ENCODE measurements at places on chromosomes 1 and 21.

GRCh38 chr1:73611681-73612080, 586.3 kb downstream of the LRRIQ3 start:
- no peak for DNase-seq

DNA sequence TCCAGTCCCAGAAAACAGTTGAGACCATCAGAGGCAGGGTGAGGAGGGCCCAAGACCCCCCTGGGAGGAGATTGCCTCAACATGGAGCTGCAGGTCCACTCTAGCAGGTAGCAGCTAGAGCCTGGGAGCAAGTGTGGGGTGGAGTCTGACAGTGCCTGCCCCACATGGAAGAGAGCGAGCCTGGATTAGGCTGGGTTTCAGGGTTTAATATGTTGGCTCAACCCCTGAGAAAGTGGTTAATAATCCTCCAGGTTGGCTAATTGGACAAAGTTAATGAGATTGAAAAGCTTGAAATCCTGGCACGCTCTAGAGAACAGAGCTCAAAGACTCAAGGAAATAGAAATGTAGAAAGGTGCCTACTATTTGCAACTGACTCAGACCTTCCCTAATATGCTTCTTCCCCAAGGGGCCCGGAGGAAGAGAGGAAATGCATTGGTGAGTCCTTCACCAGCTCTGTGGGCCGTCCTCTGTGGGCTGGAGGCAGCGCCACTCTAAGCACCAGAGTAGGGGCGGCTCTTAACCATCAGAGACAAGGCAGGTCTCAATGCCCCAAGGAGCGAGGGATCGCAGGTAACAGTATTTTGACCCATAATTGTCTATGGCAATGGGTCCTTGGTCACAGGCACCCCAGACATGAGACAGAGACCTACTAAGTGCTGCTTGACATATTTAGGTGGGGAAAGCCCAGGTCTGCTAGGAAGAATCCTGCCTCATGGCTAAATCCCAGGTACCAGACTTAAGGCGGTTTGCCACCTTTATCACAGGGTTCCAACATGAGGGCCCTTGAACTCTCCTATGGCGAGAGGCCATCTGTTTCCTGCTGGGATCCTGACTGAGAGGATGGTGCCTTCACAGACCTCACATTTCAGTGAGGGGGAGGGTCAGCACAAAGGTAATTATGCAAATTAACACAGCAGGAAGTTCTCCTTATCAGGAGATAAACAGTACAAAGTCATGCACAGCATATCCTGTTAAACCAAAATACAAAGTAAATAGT, 33.8 kb downstream of the RSPH1 start:
- peak; percentile 83 for DNase-seq

GRCh38 chr1:61436491-61437120, 288.3 kb downstream of the TM2D1 start:
- DNase-seq: no peak

- no peak for DNase-seq
Measured at GRCh38 chr1:53080041-53080440, 18.0 kb downstream of the PODN start.

- no peak for DNase-seq
Measured at GRCh38 chr1:34009340-34009985, 145.6 kb downstream of the HMGB4 start.

DNA sequence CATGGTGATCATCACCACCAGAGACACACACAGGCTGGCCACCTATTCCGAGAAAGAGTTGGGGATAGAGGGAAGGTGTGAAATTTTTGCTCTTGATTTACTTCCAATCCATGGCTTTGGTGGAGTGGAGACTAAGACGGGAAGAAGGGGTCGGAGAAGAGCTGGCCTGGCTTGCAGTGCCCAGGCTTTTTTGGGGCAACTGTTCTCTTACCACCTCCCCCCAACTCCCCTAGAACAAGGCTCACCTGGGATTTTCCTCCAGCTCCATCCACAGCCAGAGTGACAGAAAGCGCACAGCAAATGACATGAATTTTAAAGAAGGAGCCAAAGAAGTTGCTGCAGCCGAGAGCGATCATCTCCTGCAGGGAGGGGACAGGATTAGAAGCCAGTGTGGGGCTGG, 16.0 kb downstream of the SLC26A9 start:
- no peak for DNase-seq

DNA sequence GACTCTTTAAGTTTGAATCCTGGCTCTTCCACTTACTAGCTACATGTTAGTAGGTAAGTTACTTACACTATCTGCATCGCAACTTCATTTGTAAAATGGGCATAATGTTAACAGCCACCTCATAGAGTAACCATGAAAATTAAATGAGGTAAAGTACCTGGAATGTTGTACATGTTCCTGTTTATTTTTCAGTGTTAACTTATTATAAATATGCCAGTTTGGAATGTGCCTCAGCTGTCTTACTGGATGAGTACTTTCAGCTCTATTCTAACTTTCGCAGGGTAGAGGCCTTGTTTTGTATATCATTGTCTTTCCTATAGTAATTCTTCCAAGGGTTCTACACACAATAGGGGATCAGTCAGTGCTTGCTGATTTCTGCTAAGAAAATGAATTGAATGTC, 167.4 kb downstream of the DUSP10 start:
- no peak for DNase-seq

DNA sequence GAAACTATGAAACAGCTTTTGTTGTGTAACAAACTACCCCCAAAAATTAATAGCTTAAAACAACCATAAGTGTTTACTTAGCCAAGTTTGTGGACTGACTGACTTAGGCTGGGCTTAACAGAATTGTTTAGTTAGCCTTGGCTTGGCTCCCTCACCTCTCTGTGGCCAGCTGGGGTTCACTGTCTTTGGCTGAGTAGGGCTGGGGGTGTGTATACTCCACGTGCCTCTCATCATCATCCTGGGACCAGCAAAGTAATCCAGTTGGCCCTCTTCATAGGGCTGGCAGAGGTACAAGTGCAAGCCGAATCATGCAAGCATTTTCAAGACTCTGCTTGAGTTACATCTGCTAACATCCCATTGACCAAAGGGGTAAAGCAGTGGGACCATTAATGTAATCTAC, 252.3 kb downstream of the BRINP2 start:
- no peak for DNase-seq

GRCh38 chr1:240171907-240172306, 80.2 kb downstream of the FMN2 start:
- no peak for DNase-seq

DNA sequence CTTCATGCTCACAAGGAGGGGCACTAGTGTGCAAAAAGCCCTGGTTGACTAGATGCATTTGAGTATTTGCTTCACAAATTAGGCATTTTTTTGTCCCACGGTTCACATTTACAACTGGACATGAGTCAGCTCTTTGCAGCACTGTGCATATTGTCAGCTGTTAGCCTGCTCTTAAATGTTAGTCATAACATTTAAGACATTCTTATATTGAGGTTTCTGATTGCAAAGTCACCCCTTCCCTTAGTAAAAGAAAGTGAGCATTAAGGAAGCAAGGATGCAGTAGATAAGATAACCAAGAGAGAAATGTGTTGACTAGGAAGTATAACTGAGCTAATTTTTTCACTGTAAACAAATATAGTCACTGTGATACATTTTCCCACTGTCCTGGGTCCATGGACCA, 132.6 kb upstream of the CTTNBP2NL start:
- no peak for DNase-seq

DNA sequence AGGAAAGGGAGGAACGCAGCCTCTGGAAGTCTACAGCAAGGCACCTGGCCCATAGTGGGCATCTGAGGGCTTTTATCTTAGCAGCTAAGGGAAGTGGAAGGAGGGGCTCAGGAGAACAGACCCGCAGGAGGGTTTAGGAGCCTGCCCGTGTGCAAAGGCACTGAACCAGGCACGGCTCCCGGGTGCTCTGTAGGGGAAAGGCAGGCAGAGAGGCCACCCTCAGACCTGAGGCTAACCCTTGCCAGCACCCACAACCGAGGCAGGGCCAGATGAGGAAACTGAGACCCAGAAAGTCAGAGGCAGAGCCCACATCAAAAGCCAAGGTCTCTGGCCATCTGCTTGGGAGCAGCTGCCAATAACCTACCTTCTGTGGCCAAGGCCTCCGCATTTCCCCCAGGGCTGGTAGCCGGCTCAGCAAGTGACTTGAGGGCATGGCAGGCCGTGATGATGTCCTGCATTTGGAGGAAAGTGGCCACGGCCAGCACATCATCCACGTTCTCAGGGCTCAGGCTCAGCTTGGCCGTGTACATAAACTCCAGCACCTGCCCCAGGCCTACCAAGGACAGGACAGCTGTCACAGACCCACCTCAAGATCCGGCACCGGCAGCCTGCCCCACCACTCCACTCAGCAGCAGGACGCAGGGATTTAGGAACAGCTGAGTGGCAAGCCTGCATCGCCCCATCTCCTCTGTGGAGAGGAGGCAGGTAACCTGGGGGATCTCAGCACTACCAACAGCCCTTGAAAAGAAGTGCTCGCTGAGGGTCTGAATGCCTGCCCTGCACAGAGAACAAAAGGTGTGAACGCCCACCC, 29.1 kb downstream of the ZBTB17 start:
- DNase-seq: no peak

- DNase-seq: no peak
Measured at GRCh38 chr1:1550591-1551432, 10.4 kb upstream of the TMEM240 start.

DNA sequence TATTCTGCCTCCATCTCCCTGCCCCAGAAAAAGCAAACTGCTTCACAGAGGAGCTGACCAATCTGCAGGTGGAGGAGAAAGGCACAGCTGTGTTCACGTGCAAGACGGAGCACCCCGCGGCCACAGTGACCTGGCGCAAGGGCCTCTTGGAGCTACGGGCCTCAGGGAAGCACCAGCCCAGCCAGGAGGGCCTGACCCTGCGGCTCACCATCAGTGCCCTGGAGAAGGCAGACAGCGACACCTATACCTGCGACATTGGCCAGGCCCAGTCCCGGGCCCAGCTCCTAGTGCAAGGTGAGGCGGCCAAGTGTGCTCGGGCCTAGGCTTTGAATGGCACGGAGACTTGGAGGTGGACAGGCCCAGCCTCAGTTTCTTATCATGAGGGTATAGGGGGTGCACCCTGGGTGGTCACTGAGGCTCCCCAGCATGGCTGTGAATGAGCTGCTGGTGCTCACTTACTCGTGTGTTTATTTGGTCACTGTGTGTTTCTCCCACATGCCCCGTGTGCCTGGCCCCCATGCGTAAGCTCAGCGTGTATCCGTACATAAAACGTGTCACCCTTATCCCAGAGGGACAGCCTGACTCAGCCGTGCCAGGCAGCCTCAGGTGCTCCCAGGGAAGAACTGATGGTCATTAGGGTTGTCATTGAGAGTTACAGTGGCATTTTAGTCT, 75.8 kb downstream of the OBSCN start:
- no peak for DNase-seq

- DNase-seq: no peak
Measured at GRCh38 chr1:67722292-67722944, 37.4 kb downstream of the GADD45A start.

GRCh38 chr1:167090314-167090942, at the start of gene GPA33:
GPA33 (minus strand) TSS chr1:167090377; CDS start chr1:167090287, 90 bp downstream.
- DNase-seq: no peak

DNA sequence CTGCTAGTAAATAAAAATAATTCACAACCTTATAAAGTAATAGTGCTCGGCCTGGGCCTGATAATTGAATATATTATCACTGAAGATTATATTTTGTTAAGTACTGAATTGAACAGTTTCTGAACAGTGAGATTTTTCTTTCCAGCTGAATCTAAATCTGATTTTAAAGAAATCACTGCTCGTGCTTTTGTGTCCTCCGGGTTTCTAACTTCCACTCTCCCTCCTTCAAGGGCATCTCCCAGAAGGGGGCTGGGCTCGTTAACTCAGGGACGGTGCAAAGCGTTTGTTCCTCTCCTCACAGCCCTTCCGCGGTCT, 823 bp upstream of the KIF1B start:
- no peak for DNase-seq

- DNase-seq: peak; percentile 89
Measured at GRCh38 chr1:22814176-22815042, 103.8 kb downstream of the EPHB2 start.

- peak; percentile 15 for DNase-seq
Measured at GRCh38 chr1:113391649-113392271, 1.4 kb downstream of the MAGI3 start.

DNA sequence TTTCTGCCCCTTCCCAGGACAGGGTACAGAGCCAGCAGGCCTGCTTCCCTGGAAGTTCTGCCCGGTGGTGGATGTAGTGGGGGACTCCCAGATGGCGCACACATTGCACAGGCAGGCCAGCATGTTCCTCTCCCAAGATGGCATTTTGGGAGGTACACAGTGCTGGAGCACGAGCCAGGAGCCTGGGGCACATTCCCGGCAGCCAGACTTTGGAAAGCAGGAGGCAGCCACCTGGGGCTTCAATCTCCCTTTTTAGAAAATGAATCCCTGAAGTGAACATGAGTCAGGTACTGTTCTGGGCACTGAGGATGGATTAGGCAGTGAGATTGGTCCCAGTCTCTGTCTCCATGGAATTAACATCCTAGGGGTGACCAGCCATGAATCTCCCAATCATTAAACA, 56.9 kb downstream of the RUNX1 start:
- no peak for DNase-seq

- DNase-seq: no peak
Measured at GRCh38 chr21:38807441-38807871, 1.7 kb downstream of the ETS2 start.

- DNase-seq: no peak
Measured at GRCh38 chr1:218699421-218699820, 354.3 kb downstream of the TGFB2 start.

- DNase-seq: no peak
Measured at GRCh38 chr1:30658014-30658336, 65.4 kb downstream of the MATN1 start.

DNA sequence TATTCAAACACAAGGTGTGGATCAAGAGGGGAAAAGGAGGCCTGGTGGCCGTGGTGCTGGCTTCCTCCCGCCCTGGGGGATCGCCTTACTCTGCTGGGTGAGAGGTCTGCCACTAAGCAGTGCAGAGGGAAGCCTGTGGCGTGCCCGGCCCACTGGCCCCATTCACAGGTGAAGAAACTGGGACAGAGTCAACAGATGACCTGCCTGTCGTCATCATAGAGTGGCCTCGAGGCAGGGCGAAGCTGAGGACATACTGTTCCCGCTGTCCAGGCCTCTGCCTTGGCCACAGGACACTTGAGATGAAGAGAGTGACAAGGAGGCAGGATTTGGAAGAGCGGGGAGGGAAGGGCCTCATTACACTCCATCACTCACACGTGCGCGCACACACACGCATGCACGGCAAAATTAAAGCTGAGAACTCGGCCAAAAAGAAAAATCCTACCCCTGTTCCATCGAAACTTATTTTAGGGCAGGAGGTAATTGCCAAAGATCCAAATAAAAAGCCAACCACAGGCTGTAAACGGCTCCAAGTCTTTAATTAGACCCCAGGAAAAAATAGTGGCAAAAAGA, 50.5 kb downstream of the CASZ1 start:
- DNase-seq: peak; percentile 21
